Stimulated activated CD4-positive, alpha-beta T cell treated with anti-CD3 and anti-CD28 coated beads, Interleukin-2, amount 100 ng/mL, for 48 hours (primary cell): ENCODE measurements at places on chromosomes 16 and 17.

DNA sequence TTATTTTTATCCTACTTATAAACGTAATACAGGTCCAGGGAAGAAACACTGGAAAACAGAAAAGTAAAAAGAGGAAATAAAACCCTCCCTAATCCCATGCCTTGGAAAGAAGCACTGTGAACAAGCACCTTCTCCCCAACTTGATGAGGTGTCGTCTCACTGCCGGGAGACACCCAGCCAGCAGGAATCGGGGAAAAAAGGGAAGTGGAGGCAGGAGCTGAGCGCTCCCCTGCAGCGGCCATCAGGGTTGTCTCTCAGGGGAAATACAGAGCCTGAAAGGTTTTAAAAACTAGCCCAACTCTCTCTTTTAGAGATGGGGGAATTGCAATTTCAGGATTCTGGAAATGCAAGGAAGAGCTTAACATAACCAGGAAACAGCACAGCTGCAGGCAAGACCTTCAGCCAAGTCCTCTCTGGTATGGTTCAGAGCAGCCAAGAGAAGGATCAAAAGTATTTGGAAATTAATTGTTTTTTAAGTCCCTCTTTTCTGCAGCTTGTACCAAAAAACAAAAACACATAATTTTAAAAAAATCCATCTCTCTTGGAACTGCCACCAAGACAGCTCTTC is 96.3 kb upstream of the RCVRN start:
- no peak for DNase-seq

GRCh38 chr16:89122322-89122851 is 28.7 kb downstream of the ACSF3 start:
- no peak for DNase-seq

- no peak for DNase-seq
Measured at GRCh38 chr17:79947351-79948031, 88.2 kb downstream of the TBC1D16 start.

GRCh38 chr17:6269478-6269877 is 165.4 kb downstream of the AIPL1 start:
- peak; percentile 10 for DNase-seq

GRCh38 chr17:19377602-19378415 is 489 bp upstream of the MAPK7 start:
- DNase-seq = peak; percentile 92

- no peak for DNase-seq
Measured at GRCh38 chr17:68704871-68705713, 103.9 kb upstream of the FAM20A start.

- no peak for DNase-seq
Measured at GRCh38 chr16:86568677-86569623, 2.3 kb downstream of the FOXC2 start.
